B cell (primary cell): ENCODE measurements at places on chromosomes 13 and 19.

DNA sequence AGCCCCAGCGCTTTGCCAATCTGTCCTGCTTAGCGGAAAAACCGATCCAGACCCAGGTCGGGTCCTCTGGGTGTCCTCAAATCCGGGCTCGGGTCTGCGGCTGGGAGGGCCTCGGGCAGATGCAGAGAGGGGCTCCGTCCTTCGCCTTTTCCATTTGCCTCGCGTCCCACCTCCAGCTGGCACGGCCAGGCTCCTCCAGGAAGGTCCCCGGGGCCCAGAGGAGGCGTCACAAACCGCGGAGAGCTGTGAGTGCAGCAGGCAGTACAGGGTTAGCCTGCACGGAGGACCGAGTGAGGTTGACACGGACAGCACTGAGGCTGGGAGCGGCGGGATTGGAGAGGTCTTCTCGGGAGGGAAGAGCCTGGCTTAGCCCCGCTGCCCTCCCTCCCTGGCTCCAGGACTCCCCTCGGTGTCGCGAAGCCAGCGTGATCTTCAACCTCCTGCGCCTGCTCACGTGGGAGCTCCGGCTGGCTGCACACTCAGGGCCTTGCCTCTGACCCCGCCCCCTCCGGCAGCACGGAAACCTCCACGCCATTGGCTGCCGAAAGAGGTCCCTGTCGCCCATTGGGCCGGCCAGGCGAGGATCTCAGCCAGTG is 2.8 kb upstream of the IFNL2 start:
- no peak for DNase-seq

- DNase-seq, result no peak
Measured at GRCh38 chr19:13289295-13289694, 139.1 kb downstream of the IER2 start.

DNA sequence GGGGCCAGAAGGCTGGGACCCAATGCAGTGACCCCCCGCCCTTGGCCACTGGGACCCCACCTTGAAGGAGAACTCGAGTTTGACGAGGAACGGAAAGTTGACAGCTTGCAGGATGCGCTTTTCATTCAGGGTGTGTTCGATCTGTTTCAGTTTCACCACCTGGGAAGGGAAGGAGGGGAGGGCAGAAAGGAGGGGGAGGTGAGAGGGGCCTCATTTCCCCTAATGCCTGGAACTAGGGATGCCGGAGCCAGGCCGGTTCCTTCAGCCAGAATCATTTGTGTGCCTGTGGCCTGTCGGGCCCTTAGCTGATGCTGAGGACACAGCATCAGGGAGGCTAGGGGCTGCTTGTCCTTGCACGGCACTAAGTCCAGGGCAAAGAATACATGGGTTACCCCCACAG is 12.2 kb upstream of the SAMD1 start:
- DNase-seq, result no peak

GRCh38 chr13:98443800-98444325 is 133.0 kb downstream of the STK24 start:
- DNase-seq, result no peak

DNA sequence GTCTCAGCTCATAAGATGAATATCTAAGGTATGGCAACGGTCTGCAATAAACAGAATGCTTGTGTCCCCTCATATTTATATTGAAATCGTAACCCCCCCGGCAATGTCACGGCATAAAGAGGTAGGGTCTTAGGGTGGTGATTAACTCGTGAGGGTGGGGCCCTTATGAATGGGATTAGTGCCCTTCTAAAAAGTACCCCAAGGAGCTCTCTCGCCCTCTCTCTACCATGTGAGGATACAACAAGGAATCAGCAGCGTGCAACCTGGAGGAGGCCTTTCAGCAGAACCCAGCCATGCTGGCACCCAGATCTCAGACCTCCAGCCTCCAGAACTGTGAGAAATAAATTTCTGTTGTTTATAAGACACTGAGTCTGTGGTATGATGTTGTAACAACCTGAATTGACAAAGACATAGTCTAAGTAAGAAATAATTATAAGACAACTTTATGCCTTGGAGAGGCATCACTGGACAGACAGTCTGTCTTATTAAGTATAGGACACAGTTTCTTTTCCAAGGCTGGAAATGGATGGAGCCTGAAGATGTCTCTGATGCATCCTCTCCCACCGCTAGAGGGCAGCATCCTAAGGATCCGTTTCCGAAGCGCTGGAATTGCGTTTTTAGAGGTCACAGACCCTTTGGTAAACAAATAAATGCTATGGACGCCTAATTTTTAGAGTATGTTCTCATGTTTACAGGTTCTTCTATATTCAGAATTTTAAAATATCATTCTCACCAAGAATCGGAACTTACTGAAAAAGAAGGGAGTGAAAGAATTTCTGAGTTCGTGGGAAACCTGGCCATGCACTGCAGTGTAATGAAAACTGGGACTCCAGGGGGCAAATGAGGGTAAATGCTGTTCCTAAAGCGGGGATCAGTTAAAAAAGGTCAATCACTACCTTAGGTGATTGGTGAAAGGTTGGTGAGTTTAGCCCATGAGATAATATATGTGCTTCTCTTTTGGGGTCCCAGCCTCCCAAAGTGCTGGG is 13.3 kb upstream of the LEUTX start:
- peak; percentile 51 for DNase-seq

DNA sequence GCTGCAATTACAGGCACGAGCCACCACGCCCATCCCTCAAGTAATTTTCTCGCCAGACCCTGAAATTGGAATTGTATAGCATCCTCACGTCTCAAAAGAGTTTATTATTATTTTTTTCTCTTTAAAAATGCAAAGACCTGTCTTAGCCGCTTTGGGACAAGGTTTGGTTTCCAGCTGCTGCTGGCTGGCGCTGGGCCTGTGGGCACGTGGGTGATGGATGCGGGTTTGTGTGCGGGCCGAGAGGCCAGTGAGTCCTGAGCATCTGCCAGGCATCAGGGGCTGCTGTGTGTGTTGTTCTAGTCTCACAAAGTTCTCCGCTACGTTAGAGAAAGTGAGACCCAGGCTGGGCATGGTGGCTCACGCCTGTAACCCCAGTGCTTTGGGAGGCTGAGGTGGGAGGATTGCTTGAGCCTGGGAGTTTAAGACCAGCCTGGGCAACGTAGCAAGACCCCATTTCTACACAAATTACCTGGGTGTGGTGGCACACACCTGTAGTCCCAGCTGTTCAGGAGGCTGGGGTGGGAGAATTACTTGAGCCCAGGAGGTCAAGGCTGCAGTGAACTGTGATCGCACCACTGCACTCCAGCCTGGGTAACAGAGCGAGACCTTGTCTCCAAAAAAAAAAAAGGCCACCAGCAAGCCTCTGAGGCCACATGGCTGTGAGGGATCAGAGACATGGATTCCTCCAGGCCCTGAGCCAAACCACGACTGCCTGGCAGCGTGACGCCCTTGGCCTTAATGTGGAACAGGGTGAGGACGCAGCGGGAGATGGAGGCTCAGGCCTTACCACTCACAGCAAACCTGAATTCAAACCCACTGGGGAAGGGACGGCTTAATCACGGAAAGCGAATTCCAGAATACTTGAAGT is 4.7 kb upstream of the TMPRSS9 start:
- no peak for DNase-seq

GRCh38 chr13:30388406-30389283 is 33.6 kb upstream of the UBE2L5 start:
- no peak for DNase-seq

GRCh38 chr13:30493658-30494381 is 28.1 kb upstream of the HMGB1 start:
- no peak for DNase-seq

DNA sequence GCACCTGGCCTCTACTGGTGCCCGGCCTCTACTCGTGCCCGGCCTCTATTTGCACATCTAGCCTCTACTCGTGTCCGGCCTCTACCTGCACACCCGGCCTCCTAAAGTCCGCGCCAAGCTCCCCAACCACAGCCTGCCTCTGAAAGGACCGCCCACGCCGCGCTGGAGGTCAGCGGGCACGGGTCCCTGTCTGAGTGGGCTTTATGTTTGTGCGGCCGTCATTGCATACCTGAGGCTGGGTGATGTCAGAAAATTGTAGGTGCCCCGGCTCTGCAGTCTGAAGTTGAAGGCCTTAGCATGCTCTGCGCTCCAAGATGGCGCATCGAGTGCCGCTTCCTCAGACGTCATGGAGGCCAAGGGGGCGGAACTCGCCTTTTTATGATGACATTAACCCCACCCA is 1.1 kb downstream of the ZNF135 start:
- DNase-seq, result no peak

DNA sequence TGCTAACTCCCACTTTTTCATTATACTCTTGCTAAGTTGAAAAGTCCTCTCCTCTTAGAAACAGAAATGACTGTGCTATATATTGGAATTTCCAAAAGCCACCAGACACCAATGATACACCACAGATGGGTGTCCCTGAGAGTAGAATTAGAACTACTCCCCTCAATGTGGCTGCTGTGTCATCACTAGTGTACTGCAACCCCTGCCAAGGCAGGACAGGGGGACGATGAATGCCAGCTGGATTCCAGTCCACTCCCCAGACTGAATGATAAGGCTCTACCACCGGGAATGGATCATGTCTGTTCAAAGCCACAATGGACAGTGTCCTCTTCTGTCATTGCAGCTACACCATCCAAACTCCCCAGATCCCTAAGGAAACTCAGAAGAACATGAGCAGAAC is 69.7 kb upstream of the EDNRB start:
- DNase-seq, result no peak

- peak; percentile 76 for DNase-seq
Measured at GRCh38 chr19:6590827-6591319, at the start of gene CD70. Gene CD70, minus strand, starts transcription at chr19:6591150. Its CDS starts 148 bp downstream, at chr19:6591002.

DNA sequence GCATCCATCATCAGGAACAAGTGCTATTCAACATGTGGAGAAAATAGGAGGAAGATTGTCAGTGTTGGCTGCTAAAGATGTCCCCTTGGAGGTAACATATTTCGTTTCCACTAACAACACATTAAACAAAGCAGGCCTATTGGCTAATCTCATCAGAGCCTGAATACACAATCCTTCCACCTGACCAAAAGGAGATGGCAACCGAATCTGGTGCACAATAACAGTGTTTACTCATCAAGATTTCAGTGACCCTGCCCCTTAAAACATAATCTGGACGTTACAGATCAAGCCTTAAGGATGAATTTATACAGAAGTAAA is 582.5 kb downstream of the EFNB2 start:
- no peak for DNase-seq

GRCh38 chr19:39021063-39021462 is 11.3 kb downstream of the FBXO27 start:
- DNase-seq, result no peak

GRCh38 chr19:1435378-1435989 is 2.7 kb upstream of the RPS15 start:
- DNase-seq, result no peak

- DNase-seq, result peak; percentile 44
Measured at GRCh38 chr13:79775830-79776229, 294.9 kb downstream of the NDFIP2 start.

GRCh38 chr19:45306518-45307027 is 16.1 kb downstream of the CKM start:
- DNase-seq, result no peak

DNA sequence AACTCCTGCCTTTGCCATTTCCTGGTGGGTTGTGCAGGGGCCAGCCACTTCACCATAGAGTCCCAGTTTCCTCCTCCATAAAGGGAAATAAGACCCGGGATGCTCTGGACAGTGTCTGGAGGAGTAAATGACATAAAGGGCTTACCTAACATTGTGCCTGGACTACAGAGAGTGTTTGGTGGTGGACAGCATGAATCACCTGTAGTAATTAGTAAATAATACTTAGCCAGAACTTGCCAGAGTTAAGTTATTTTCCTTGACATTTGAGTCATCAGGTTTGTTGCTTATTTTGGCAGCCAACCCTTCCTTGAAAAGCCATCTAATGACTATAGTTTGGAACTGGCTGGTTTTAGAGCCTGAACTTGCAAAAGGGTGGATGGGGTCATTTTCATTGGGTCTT is 159.2 kb downstream of the SLC7A1 start:
- no peak for DNase-seq

DNA sequence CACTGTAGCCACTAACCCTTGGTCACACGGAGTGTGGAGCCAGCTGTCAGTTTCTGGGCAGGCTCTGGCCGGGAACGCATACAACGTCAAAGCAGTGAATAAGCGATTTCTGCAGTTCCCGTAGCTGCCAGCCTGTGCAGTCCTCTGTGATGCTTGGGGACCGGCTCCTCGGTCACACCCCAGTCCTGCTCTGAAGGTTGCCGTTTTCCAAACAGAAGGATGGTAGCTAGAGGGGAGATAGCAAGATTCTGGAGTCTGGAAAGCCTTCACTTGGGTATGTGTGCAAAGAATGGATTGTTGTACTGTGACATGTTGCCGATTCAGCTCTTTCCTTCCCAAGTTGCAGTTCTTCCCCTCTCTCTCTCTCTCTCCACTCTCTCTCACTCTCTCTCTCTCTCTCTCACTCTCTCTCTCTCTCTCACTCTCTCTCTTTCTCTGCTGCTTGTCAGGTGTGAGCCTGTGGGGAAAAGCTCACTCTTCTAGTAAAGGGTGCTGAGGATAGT is 38.7 kb upstream of the C1QTNF9 start:
- DNase-seq, result peak; percentile 76

DNA sequence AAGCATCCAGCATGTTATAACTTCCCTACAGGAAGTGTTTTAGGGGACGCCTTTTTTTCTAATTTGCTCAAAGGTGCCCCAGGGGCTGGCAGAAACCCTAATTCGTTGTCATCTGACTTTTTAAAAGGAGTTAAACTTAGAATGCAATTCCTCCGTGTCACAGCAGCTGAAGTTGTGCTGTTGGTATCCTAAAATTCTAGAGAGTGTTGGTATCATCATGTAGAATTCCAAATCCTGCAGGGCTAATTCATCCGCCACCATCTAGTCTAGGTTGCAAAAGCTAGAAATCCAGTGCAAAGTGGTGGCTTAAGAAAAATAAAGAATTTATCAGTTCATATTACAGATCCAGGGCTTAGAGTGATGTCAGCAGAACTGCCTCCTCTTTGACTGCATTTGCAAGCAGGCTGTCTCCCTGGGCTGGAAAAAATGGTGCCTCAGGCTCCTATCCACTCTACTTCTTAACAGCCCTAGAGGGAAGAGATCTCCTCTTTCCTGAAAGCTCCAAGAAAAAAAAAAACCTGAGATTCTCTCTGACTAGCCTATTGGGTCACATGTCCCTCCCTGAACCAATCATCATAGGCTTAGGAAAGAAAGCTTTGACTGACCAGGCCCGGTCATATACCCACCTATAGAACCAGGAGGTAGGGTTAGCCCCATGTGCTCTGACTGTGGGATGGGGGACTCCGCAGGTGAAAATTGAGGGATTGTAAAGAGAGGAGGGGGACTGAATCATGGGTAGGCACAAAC is 73.0 kb downstream of the MAP4K1 start:
- no peak for DNase-seq

- no peak for DNase-seq
Measured at GRCh38 chr19:29492769-29493168, 33.0 kb upstream of the VSTM2B start.

- DNase-seq, result no peak
Measured at GRCh38 chr19:4571305-4571917, 11.9 kb upstream of the SEMA6B start.
